ENCODE measurements at places on chromosomes 1 and 21. TPM values are rescaled to one million over a fixed set of nuclear protein-coding genes. Genes with fewer than 3 reads are reported as not detected.

- no peaks in the 10 kb centered on the region for H3K4me1 ChIP-seq
- H3K27me3 ChIP-seq, result no peaks in the 10 kb centered on the region
- H3K4me3 ChIP-seq, result no peak overlapping the region
- no peak for DNase-seq
- H3K36me3 ChIP-seq, result peaks cover 13% of the 10 kb centered on the region
Measured at GRCh38 chr1:220243947-220244346, 28.3 kb downstream of the RAB3GAP2 start.

IL19 gene
- total RNA-seq, result not detected

UMODL1 gene
- total RNA-seq, result not detected

FCRL1 gene
- total RNA-seq, result not detected

- H3K27me3 ChIP-seq, result no peaks in the 10 kb centered on the region
- no peak overlapping the region for H3K27ac ChIP-seq
- no peak overlapping the region for H3K4me3 ChIP-seq
Measured at GRCh38 chr1:168613691-168614231, 37.4 kb downstream of the XCL1 start.

AMY1C gene
- not detected for total RNA-seq

KCNN3 gene
- 0.26 TPM for total RNA-seq

Data from PC-3 (cell line).